NCI-H1417 treated with DMSO at 0.1 percent for 48 hours (cell line): ENCODE measurements at places on chromosomes 7 and 10.

- no peak for DNase-seq
These were observed 44.8 kb downstream of the GNAT3 start for GRCh38 chr7:80467069-80467468.

DNA sequence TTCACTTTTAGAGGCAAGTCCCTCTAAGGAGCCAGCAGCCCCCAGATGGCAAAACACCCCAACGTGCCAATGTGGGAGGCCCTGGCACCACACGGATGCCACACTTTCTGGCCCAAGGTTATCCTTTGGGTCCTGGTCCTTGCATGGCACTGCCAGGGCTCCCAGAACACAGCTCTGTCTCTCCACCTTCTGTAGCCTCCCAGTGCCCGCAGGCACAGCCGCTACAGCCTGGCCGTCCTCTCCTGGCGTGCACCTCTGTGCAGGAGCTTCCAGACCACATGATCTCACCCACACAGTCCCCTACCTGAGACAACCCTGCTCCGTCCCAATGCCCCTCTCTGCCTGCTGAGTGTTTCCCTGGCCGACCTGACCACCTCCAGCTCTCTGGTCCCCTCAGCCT, 215.0 kb downstream of the TNS3 start:
- DNase-seq: no peak

DNA sequence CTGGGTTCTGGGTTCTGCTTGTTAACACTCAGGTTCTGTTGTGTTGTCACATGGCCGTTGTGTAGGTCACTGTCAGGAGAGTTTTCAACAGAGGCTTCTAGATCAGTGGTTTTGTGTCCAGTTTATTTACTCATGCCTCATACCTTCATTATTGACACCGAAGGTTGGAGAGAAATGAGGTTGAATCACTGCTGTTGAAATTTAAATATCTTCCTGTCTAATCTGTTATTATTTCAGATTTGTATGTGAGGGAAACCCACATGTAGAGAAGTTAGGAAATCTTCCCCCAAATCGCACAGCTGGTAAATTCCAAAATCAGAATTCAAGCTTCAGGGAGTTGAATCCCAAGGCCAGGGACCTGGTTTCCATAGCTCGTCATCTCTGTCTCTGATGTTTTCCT, 28.3 kb upstream of the KLF6 start:
- no peak for DNase-seq

DNA sequence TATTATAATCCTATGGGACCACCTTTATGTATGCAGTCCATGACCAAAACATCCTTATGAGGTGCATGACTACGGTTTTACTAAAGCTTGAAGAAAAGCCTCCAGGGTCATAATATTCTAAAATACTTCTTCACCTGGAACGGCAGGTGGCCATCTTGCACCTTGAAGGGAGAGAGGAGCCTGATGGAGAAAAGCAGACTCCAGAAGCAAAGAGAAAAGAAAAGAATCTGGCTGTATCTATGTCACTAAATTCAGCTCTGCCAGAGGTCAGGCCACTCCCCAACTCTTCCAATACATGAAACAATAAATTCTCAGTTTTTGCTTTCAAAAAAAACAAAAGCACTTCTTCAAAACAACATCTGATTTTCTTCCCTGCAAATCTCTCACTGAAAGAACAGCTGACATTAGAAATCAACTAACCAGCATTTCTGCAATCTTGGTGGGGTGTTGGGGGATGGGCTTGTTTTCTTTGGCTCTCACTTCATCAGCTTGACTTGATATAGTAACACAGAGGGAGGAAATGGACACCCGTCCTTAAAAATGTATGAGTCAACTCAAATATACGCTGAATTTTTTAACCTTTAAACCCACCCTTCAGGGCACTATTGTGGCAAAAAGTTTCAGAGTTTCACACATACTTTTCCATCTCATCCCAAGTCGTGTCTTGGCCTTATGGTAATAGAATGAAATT, 21.7 kb downstream of the HIBADH start:
- no peak for DNase-seq

DNA sequence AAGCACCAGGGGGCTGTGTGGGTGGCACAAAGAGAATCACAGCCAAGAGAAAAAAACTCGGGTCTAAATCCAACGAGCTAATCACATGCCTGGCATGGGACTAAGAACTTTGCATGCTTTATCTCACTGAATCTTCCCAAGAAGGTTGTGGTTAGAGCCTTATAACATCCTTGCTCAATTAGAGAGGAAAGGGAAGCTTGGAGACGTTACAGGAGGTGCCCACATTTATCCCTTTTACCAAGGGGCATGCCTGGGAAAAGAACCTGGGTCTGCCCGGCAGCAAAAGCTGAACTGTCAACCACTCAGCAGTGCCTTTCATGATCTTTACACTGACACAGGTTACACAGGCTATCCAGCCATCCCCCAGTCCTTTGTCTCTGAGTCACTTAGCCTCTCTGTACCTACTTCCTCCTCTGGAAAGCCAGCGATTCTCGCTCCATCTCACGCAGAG, 190.1 kb downstream of the PRPF18 start:
- no peak for DNase-seq

- DNase-seq: no peak
These were observed 11.8 kb downstream of the COG5 start for GRCh38 chr7:107551936-107552335.

DNA sequence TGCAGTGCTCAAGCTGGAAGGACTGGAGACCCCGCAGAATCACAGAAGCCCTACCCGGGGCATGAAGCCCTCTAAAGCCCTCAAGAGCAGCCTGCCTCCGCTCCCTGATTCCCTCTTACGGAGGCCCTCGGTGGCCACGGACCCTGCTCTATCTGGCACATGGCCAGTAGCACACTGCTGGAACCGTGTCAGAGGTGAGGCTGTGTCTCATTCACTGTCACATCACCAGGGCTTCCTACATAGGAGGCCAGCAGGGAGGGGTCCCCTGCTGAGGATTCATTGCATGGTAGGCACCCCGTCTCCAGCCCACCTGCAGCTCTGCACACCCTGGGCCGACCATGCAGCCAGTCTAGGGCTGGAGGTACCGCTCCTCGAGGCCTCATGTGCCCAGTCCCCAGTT, 259.2 kb downstream of the TNS3 start:
- DNase-seq: no peak

- no peak for DNase-seq
These were observed 2.4 kb downstream of the UROS start for GRCh38 chr10:125820701-125821100.

- DNase-seq: no peak
These were observed 49.0 kb downstream of the PRR15 start for GRCh38 chr7:29612596-29612995.

GRCh38 chr10:31528831-31529230, 209.8 kb downstream of the ZEB1 start:
- DNase-seq: no peak

DNA sequence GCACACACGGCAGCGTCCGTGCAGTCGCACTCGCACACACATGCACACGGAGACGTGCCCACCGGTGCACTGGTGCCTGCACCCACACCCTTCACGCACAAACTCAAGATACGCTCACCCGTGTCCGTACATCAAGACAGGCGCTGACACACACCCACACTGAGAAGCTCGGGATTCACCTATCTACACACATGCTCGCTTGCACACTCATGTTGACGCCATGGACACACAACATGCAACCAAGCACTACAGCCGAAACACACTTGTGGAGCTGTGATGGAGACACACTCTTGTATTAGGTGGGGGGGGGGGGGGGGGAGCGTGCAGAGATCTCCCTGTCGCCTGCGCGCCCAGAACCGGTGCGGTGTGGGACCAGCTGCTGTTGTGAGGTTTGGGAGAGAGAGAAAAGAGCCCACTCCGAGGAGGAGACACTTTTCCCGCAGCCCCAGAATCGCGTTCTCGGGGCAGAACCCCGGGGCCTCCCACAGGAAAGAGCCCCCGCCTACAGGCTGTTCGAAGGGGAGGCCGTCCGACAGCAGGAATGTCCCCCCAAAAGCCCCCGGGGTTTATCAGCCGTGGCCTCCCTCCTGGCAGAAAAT, 605 bp upstream of the NFKB2 start:
- no peak for DNase-seq

DNA sequence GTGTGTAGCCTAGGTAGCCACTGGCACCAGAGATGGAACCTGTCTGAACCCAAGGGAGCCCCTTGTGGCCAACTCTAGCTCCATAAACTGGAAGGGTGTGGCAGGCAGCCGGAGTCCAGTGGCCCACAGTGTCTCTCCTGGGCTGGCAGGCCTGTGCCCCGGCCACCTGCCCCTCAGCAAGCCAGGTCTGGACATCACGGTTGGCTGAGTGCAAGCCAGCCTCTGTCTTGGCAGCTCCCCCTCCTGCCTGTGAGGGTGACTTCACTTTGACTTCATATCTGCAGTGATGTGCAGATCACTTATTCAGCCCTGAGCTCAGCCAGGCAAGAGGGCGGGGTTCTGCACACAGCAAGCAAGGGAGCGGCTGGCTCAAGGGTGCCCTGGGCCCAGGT, 1.3 kb upstream of the RET start:
- DNase-seq: no peak

- no peak for DNase-seq
These were observed 353.6 kb downstream of the THSD7A start for GRCh38 chr7:11478426-11478825.

DNA sequence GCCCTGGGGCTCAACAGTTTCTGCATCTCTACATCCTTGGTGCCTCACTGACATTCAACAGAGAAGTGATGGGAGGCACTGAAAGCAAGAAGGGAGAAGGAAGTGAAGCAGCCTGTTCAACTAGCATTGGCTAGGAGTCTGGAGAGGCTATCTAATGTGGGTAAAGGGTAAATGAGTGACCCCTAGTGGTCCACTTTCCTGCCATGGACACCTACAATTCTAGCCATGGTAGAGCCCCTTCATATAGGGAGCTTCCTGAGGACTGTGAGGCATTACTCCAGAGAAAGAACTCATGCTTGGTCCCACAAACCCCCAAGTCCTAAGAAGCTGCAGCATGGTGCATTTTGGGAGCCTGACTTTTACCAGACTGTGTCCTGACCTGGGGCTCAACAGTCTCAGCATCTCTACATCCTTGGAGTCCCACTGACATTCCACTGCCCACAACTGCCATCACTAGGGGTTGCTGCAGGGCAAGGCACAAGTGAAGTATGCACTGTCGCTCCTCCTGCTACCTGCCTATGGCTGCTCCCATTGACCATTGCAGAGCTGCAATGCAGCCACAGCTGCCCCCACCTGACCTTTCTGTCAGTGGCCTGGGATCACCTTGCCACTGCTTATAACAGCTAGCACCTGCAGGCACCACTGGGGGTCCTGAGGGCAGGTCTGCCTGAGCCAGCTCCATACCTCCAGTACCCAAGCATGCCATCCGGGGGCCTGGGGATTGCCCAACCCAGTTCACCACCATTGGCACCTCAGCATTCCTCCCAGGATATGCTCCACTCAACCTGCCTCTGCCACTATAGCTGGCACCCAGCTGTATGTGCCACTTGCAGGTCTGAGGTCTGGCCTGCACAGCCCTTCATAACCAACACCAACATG, 44.1 kb upstream of the CDK6 start:
- DNase-seq: no peak

DNA sequence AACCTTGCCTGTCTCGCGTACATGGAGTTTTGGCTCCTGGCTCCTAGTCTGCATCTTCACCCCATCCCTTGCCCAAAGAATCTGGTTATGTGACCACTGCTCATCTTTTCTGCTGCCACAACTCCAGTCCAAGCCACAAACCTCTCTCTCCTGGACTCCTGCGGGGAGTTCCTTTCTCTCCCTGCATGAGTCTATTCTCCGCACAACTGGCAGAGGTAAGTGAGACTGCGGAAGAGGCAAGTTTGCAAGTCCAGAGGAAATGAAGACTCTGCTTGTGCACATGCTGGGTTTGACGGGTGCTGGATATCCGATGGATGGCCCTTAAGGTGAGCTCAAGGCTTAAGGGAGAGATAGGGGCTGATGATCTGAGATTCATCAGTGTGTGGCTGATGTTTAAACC, 61.0 kb downstream of the TRUB1 start:
- no peak for DNase-seq

GRCh38 chr7:94003446-94004023, 620 bp downstream of the BET1 start:
- no peak for DNase-seq

GRCh38 chr7:74051629-74052410, 23.8 kb downstream of the ELN start:
- no peak for DNase-seq

- no peak for DNase-seq
These were observed 61.9 kb downstream of the SGMS1 start for GRCh38 chr10:50561816-50562215.

DNA sequence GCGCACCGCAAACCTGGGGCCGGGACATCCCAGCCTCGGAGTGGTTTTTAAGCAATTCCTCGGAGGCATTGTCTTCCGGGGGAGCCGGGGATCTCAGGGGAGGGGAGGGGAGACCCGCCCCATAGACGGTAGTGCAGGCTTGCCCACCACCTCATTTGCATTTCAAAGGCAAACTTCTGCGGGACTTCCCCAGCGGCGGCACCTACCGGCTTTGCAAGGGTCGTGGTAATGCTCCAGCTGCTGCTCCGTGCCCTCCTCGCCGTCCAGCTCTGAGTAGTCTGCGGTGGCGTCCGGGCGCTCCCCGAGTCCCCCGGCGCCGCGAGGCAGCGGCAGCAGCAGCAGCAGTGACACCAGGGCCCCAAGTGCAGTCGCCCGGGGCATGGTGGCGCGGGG, 425 bp downstream of the TLL2 start:
- no peak for DNase-seq

GRCh38 chr10:17387861-17388503, 66.4 kb downstream of the ST8SIA6 start:
- peak; percentile 55 for DNase-seq

DNA sequence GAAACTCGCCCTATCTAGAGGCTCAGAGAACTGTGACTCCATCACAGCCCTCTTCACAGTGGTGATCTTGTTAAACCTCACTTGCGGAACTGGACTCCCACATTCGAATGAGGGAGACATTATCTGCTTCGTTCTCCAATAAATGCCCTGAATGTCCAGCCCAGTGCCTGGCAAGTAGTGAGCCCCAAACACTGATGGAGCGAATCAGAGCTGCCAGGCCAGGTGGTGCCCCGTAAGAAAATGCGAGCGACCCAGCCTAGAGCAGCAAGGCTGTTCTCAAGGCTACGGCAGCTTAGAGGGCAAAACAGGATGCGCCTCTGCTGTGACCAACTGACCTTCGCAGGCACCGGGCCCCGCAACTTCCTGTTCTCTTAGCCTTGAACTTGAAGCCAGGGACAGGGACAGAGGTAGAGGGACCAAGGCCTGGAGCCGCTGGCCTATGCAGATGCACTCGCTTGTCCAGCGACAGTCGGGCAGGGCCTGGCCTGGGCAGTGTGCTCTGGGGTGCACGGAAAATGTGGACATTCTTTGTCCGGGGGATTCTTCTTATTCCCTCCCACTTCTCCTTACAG, 217.6 kb downstream of the TCERG1L start:
- DNase-seq: no peak

DNA sequence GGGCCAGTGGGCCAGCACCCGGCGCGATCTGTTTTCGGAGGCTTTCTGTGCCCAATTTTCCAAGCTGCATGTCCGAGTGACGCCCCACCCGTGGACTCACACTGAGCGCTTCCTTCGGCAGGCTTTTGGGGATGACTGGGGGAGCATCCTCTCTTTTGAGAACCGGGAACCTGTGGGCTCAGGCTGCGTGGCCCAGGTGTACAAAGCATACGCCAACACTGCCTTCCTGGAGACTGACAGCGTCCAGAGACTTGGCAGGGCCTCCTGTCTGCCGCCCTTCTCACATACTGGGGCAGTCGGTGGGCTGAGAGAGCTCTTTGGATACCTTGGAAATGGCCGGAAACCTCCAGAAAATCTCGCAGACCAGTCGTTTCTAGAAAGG, 1.0 kb downstream of the ADCK2 start:
- DNase-seq: no peak
